ENCODE measurements at places on chromosomes 1 and 21.

DNA sequence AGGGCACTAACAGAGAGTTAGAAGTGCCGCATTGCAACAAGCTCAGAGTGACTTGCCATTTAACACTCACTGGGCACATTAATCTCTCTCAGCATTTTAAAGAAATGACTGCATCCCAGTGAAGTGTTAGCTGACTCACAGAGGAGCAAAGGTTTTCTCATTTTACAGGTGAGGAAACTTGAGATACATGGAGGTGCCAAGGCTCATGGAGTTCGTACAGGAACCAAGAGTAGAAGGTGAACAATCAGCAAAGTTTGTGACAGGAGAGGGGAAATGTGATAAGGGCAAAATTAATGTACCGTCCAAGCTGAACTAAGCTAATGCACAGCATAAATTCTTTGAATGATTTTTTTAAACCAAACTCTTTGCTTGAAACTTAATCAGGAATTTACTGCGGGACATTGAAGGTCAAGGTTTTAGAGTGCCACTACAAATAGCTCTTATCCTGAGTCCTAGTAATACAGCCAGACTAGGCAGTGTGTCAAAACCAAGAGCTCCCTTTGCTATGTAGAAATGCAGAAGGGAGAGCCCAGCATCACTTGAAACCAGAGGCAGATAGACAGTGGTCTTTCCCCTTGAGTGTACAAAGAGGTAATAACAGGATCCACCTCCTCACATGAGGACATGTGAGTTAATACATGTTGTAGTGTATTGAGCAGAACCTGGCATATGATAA is 22.4 kb upstream of the NTPCR start:
- DNase-seq: no peak

DNA sequence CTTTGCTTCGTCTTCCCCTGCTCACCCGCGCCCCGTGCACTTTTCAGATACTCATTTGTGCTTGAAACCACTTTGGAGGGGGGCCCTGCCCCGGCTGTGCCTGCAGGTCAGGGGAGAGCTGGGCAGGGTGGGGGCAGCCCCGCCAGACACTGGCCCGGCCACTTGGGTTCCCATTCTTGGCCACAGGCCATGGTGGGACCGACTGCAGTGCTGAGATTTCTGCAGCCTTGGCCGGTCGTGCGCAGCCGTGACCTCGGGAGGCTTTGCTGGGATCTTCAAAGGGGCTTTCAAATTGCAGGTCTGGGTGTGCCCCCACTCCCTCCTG is 54.5 kb upstream of the TTC34 start:
- DNase-seq: no peak

DNA sequence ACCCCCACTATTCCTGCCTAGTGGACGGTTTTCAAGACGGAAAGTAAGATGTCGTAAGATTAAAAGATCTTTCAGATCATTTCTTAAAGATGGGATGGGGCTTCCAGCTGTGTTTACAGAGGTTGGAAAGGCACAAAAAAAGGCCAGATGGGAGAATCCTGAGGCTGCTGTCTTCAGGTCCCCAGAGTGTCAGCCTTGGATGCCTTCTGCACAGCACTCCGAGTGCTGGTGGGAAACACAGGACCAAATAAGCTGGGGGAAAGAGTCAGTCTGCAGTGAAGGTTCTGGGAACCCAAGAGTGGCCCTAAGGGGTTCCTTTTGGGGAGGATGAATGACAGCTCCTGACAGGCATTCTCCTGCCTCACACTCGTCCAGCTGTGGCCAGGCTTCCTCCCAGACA is 96.5 kb downstream of the COLGALT2 start:
- no peak for DNase-seq

GRCh38 chr1:5570931-5571330 is 421.3 kb downstream of the NPHP4 start:
- DNase-seq: no peak

GRCh38 chr1:172671591-172671990 is 12.7 kb downstream of the FASLG start:
- no peak for DNase-seq

DNA sequence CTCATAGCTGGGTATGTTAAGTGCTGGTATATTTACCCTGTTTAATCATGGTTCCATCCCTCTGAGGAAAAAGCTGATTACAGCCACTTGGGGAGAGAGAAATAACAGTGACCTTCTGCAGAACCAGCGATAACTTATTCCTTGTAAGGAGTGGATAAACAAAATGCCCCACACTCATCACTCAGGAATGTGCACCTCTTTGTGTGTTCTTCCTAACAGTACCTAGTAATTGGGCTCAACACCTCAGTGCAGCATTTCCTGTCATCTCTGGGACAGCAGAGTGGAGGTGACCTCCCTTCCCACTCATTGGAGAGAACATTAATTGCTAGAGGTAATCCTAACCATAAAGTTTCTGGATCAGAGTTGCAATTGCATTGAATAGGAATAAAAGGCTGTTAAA is 112.5 kb upstream of the F3 start:
- DNase-seq: no peak

GRCh38 chr1:57404884-57405283 is 19.0 kb downstream of the DAB1 start:
- no peak for DNase-seq

GRCh38 chr1:165376811-165377311 is 20.3 kb upstream of the LMX1A start:
- DNase-seq: no peak

DNA sequence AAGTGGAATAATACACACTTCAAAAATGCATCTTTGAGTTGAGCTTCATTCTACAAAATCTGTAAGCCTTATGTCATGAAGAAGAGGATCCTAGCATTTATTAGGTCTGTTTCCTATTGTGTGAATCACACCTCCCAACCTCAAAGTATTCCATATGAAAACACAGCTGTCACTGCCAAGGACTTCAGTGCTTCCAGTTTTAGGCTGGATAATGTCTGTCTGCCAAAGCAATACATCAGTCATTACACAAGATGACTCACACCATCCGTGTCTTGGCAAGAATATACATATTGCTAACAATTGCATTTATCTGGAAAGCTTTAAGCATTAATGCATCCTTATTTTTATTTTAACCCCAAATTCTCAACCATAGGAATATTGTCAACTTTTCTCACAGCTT is 125.7 kb upstream of the TMPRSS15 start:
- DNase-seq: no peak

- DNase-seq: no peak
These were observed 243.0 kb upstream of the PROX1 start for GRCh38 chr1:213744780-213745179.

DNA sequence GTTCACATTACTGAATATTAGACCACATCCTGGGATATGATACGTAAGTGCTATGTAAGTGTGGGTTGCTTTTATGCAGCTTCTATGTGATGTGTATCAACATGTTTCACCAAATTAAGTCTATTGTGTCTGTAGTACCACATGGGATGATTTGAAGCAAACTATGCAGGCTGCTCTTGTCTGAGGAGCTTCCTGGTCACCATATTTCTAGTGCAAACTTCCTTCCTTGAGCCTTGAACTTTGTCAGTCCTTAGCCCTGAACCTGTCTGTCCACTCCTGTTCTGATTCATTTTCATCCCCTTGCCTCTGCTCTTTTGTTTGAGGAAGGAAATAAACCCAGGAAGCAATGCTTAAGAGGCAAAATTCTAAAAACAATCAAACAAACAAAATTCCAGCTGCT is 117.5 kb upstream of the VANGL1 start:
- no peak for DNase-seq

DNA sequence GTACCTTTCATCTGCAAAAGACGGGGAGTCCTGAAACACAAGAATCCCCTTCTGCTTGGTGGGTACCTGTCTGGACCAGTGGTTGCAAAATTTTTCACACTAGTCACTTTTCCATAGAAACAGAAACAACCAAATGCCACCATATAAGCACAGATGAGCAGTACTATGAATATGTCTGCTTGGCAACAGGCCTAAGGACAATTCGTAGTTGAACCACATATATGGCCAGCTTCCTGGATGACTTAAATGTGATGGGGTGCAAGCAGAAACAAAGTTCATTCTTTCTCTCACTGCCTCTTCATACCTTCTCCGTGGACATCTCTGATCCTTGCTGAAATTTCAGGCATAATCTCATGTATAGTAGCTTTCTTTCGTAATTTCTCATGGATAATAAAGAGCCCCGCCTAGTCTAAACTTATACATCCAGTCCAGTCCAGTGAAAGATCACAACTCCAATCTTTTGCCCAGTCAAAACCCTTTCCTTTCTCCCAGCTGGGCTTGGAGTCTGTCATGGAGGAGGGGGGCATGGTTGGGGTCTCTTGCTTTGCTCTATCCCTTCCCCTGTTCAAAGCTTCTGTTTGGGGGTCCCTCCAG is 7.0 kb downstream of the FCAMR start:
- no peak for DNase-seq

DNA sequence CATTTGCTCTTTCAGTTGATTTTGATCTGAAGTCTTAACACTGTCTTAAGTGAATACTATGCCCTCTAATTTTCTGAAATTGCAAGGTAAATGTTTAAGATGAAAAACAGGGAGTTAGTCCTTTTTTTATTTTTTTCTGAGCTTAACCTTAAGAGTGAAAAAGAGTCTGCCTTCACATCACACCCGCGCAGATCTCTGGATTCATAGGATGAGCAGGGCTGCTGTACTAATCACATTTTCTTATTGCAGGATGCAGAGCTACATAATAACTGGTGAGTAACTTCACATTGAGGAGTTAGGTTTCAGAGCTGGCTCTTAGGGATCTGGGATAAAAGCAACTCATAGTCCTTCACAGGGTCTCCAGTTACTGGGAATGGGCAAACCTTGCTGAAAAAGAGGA is 188.7 kb upstream of the ATP1B1 start:
- no peak for DNase-seq

DNA sequence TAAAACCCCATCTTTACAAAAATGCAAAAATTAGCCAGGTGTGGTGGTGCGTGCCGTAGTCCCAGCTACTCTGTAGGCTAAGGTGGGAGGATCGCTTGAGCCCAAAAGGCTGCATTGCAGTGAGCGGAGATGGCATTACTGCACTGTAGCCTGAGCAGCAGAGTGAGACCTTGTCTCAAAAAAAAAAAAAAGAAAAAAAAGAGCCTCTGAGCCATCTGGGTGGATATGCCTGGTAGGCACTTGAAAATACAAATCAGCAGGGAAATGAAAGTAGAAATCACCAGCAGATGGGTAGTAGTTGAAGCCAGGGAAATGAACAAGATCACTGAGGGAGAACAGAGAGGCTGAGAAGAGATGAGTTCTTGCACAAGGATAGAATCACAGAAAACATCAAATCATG is 131.0 kb upstream of the HMCN1 start:
- no peak for DNase-seq

DNA sequence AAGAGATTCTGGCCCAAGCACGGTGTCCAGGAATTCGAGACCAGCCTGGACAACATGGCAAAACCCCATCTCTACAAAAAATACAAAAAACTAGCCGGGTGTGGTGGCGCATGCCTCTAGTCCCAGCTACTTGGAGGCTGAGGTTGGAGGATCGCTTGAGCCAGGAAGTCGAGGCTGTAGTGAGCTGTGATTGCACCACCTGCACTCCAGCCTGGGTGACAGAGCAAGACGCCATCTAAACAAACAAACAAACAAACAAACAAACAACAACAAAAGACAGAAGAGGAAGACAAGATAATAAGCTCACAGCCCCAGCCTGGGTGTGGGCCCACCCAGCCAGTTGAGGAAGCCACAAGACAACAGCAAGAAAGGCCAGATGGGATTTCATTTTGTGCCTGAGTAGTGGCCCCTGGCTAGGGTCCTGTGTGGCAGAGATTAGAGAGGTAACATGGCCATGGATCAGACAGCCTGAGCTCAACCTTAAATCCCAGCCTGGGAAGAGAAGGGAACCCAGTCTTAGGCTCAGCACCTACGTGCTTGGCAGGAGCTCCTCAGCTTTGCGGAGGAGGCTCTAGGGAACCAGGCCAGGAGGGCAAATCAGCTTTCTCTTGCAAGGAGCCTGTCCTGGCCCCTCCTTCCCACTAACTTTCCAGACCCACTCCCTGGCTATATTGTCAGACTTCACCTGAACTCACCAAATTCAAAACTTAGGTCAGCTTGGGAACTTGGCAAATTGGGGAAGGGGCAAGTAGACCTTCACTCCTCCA is 4.9 kb upstream of the BEST4 start:
- no peak for DNase-seq

- no peak for DNase-seq
These were observed 33.5 kb upstream of the BMP8B start for GRCh38 chr1:39822146-39822545.

DNA sequence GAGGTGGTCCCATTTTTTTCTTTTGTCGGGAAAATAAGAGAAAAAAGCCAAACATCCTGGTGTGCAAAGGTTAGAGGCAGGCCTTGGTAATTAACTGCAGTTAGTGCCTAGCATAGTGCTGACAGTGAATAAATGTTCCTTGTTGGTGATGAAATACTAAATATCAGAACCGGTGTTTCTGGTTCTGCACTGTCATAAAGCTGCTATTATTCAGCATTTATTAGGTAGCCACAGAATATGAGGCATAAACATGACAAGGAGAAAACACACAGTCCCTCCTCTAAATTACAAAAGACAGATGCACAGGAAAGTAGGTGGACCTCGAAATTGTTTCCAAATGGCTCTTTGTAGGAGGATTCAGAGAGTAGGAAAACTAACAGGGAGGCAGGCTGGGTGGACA is 122.0 kb upstream of the ADGRL2 start:
- no peak for DNase-seq

DNA sequence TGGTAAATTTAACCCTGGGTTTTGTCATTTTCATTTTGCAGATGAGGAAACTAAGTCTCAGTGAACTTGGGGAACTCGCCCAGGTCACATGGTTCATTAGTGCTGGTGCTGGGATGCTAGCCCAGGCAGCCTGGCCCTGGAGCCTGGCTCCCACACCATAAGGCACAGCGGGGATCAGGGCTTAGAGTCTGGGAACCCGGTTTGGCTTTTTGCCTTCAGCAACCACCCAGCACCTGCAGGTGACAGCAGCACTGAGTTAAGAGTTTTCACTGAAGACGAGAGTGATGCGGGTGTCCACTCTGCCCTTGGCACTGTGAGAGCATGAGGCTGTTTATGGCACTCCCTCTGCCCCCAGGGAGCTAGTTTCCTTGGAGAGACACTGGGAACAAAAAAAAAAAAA is 18.4 kb upstream of the CD101 start:
- no peak for DNase-seq

DNA sequence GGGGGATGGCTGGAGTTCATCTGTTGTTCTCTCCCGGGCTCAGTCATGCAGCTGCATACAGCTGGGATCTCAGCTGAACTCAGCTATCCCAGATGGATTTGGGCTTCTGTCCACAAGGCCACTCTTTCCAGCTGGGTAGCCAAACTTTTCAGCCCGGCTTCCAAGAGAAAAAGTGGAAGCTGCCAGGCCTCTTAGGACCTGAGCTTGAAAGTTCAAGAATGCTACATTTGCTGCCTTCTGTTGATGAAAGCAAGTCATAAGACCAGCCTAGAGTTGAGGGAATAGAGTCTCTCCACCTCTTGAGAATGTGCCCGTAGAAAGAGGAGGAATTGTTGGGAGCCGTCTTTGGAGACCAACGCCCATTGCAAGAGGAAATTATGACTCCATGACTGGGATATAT is 95.3 kb downstream of the C1orf21 start:
- no peak for DNase-seq

DNA sequence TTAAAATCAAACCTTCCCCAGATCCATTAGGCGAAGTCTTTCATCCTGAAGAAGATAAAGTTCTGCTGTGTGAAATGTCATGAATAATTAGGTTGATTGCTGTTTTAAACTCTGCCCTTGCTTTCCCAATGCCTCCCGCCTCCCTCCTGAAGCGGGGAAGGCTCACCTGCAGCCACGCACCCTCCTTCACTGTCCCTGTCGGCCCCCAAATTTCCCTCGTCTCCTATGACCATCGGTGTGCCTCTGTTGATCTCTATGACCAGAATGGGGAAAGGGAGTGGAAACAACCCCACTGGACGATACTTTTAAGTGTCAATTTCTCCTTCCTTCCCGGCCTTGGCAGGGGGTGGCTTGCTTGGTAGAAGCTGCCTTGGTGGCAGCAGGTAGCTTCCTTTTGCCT is 35.1 kb downstream of the LHX4 start:
- DNase-seq: no peak

Measured in endothelial cell (in vitro differentiated cells).